Astrocyte (in vitro differentiated cells and primary cell): ENCODE measurements at places on chromosomes 16 and 17.

DNA sequence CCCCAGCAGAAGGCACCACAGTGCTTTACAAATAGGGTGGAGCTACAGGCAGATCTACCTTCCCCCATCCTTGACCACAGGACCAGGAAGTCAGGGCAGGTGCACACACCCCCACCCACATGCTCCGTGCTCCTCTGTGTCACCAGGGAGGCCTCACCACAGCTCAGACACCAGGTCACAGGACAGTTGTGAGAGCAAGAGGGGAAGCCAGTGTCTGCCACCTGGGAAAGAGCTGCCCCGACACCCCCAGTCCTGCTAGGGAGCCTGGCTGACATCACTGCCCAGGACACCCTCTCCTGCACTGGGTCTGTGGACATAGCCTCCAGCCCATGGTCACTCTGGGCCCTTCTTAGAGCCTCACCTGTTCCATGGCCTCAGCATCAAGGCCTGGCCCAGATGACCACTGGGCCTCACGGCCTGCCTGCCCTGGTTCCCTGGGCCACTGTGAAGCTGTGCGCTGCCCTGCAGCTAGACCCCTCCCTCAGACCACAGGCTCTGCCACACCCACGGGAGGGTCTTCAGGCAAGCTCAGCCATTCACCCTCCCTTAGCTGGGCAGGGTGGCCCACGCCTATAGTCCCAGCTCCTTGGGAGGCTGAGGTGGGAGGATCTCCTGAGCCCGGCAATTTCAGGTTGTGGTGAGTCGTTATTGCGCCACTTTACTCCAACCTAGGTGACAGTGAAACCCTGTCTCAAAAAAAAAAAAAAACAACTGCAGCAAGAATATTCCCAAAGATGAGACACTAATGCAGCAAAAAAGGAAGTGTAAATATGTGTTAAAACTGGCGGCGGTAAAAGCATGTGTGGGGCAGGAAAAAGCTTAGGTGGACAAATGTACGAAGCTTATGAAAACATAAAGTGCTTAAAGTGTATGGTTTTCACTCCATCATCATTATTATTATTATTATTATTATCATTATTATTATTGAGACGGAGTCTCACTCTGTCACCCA is 14.2 kb downstream of the POLR3K start:
- DNase-seq: no peak

- no peak for DNase-seq
These were observed 104.1 kb downstream of the BANP start for GRCh38 chr16:88055356-88055755.

DNA sequence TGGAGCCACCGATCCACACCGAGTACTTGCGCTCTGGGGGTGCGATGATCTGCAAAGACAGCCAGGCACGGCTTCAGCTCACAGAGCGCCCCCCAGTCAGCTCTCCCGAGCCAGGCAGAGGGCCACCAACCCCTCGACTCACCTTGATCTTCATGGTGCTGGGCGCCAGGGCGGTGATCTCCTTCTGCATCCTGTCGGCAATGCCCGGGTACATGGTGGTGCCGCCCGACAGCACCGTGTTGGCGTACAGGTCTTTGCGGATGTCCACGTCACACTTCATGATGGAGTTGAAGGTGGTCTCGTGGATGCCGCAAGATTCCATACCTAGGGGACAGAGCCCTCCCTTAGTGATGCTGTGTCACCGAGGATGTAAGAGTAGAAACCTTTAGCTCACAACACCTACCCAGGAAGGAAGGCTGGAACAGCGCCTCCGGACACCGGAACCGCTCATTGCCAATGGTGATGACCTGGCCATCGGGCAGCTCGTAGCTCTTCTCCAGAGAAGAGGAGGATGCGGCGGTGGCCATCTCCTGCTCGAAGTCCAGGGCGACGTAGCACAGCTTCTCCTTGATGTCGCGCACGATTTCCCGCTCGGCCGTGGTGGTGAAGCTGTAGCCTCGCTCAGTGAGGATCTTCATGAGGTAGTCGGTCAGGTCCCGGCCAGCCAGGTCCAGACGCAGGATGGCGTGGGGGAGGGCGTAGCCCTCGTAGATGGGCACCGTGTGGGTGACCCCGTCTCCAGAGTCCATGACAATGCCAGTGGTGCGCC is 1.6 kb downstream of the ACTG1 start:
- no peak for DNase-seq

- no peak for DNase-seq
These were observed 52.8 kb upstream of the GNG13 start for GRCh38 chr16:853306-853705.

DNA sequence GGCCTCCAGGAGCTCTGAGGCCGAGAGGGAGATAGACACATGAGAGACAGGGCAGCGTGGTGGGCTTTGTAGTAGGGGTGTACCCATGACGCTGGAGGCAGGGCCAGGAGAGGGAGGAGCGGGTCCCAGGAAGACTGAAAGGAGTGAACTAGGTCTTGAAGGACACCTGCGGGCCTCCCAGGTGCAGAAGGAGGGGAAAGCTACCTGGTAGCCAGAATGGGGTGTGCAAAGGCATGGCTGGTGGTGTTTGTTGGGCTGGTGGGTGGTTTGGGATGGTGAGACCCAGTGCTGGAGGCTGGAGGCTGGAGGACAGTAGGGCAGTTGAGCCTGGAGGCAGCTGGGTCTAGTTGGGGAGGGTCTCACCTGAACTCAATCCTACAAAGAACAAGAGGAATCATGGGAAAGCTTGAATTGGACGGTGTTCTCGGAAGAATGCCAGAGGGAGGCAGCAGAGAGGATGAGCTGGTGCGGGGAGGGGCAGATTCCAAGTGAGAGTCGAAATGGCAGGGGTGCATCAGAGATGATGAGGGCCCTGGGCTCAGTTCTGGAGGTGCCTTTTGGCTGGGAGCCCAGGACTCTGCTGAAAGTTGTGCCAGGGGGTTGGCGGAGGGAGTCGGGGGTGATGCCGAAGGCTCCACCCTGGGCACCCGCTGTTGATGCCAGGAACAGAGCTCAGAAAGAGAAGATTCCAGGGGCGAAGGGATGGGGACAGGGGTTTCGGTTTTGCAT is 21.2 kb downstream of the C1QTNF1 start:
- DNase-seq: no peak
